ENCODE measurements at places on chromosomes 13 and 19. TPM values are rescaled to one million over a fixed set of nuclear protein-coding genes. Genes with fewer than 3 reads are reported as not detected.

FAAP24 gene
- total RNA-seq: 4.6 TPM

DPY19L3 gene
- total RNA-seq: 92.7 TPM

ZNF793 gene
- total RNA-seq: 16.9 TPM

FUT6 gene
- total RNA-seq: not detected

ACER1 gene
- not detected for total RNA-seq

Measured in endodermal cell (in vitro differentiated cells).